ENCODE measurements at places on chromosomes 6 and 20.

- no peak for DNase-seq
These were observed 223.0 kb upstream of the SYNCRIP start for GRCh38 chr6:85865420-85866369.

GRCh38 chr6:149138699-149139294, 178.7 kb upstream of the TAB2 start:
- no peak for DNase-seq

DNA sequence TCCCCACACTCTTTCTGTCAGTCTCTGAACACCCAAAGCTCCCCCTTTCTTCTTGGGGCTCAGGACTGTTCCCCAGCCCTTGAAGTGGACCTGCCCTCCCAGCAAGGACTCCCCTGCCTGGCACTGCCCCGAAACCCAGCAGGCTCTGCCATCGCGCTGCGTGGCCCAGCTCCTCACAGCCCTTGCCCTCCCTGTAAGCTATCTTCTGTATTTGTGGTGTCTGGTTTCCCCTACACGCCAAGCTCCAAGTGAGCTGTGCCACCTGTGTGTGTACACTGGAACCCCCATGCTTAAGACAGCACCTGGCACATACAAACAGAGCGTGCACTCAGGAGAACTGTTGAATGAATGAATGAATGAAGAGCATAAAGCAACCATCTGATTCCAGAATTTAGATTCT, 57.7 kb downstream of the TMEM242 start:
- DNase-seq, result no peak

DNA sequence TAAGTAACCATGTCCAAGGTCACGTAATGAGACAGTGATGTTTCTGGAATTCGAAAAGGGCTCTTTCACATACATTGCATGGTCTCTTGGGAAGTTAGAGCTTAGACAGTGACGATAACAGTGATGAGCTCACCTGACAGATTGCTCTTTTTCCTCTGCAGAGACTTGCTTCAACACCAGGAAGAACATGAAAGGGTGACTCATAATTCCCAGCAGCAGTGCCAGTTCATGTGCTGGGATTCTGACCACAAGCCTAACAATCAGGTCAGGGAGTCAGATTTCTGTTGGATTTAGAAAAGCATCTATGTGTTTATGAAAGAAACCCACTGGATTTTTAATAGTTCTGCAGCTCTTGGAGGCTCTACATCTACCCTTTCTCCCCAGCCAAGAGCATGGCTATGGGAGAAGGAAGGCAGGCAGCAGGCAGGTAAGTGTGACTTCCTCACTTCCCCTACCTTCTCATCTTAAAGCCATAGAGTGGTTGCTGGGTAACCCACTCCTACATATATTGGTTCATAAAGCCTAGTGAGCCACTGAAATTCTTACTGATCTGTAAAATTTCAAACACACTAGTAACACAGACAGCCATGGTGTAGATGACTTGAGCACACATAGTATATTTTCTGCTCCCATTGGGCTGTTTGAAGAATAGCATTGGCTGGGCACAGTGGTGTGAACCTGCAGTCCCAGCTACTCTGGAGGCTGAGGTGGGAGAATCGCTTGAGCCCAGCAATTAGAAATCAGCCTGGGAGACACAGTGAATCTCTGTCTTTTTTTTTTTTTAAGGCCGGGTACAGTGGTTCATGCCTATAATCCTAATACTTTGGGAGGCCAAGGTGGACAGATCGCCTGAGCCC, 44.4 kb upstream of the LOC128125822 start:
- no peak for DNase-seq

GRCh38 chr6:152471456-152472265, 165.5 kb downstream of the SYNE1 start:
- no peak for DNase-seq

GRCh38 chr6:155215906-155216305, 47.9 kb upstream of the CLDN20 start:
- DNase-seq, result no peak

DNA sequence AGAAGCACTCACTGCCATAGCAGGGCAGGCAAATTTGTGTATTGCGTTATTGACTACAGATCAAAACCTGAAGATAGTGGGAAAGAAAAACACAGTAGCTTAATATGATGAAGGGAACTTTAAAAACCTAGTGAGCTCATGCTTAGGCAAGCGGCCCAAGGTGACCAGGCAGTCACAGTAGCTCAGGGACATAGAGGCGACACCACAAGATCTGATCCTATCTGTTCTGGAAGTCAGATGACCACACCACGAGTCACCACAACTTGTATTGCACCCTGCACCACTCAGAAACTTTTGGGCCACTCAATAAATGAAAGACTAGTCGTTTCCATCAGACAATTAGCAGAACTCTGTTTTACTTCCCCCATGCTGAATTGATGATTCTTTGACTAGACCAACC, 4.9 kb downstream of the CLIC5 start:
- DNase-seq, result no peak

DNA sequence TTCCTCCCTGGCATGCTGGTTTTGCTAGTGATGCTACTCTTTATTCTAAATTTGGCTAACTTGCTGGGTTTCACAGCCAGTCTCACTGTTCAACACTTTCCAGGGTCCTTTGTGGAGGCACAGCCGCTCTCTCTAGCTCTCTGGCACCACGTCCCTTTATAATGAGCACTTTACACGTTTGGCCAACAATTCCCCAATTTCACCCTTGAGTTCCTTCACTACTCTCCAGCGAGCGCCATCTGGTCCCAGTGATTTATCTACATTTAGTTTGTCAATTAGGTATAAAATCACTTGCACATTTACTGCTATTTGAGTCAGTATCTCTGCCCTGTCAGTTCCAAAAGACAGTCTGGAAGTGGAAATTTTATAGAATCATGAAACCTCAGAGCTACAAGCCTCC, 241.9 kb upstream of the MOCS1 start:
- DNase-seq, result no peak

DNA sequence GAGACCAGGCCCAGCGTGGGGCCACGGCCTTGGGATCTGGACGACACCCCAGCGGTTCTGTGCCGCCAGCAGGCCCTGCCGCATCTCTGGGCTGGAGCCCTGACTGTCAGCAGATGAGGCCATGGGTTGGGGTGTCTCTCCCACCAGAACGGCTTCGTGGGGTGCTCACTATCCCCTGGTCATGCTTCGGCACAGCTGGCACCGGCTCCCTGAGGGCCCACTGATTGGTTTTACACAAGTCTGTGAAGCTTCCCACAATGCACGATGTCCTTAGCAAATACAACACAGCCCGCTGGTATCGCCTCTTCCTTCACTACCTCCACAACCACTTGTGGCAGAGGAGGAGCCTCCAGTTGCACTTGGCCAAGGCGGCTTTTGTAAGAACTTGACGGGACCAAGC, 94.3 kb downstream of the THBS2 start:
- no peak for DNase-seq

- DNase-seq, result no peak
These were observed 22.6 kb upstream of the ULBP3 start for GRCh38 chr6:150091476-150091875.

GRCh38 chr6:52227495-52227894, 16.8 kb downstream of the IL17F start:
- DNase-seq, result no peak

- no peak for DNase-seq
These were observed 32.5 kb downstream of the PLCG1 start for GRCh38 chr20:41169791-41170351.

- no peak for DNase-seq
These were observed 5.2 kb upstream of the BTN3A2 start for GRCh38 chr6:26359765-26360164.

- DNase-seq, result no peak
These were observed 161.4 kb downstream of the TBC1D7 start for GRCh38 chr6:13166916-13167315.

- DNase-seq, result peak; percentile 23
These were observed 95.5 kb downstream of the GJA10 start for GRCh38 chr6:89989742-89990141.

DNA sequence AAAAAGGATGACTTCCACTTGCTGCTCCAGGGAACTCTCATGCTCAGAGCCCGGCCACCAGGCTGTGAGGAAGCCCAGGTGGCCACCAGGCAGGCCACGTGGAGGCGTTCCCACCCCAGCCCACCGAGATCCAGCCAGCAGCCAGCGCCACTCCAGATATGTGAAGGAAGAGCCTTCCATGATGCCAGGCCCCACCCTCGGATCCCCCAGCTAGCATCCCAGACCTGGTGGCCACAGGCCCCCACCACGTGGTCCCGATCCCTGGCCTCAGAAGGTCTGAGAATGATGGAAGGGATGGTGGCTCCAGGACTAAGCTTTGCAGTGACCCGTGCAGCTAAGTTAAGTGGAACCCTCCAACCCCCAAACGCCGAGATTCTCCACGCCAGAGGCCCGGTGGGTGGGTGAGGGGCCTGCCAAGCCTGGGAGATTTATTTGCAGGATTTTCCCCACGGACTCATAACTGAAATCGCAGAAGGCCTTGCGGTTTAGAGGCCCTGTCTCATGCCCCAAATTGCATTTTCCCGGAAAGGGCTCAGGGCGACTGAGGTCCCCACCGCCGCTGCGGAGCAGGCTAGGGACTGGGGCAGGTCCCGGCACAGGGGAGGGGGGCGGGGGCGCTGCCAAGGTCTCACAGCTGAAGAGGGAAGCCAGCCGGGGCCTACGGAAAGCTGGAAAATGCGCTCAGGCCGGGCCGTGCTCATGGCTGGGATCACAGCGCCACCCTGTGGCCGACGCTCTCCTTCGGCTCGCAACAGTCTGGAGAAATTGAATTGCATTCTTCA, 31.1 kb upstream of the CST7 start:
- DNase-seq, result peak; percentile 55

GRCh38 chr6:38482466-38482865, 157.3 kb downstream of the BTBD9 start:
- DNase-seq, result no peak

DNA sequence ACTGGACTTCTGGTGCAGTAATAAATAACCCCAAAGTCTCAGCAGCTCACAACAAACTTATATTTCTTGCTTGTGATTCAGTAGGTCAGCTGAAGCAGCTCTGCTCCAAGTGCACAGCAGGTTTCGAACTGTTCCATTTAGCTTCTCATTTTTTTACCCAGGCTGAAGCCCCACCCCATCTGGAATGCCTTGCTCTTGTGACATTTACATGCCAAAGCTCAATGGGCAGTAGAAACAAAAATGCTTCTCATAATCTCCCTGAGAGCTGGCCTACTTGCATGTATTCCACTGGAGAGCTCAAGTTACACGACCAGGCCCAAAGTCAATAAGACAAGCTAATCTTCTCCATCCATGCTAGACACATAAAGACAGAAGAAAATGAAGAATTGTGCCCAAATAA, 165.2 kb downstream of the HAO1 start:
- DNase-seq, result no peak

DNA sequence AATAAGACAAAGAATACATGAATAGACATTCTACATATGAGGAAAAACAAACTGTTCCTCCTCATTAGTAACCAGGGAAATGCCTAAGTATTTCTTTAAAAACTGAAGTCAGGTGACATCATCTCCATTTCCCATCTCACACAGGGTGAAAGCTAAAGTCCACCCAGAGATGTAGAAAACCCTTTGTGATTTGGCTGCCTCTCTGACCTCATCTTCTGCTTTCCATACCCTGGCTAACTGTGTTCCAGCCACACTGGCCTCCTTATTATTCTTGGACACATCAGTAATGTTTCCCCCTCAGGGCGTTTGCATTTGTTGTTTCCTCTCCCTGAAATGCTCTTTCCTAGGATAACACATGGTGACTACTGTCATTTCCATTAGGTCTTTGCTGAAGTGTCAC, 40.4 kb downstream of the ESF1 start:
- DNase-seq, result peak; percentile 13

DNA sequence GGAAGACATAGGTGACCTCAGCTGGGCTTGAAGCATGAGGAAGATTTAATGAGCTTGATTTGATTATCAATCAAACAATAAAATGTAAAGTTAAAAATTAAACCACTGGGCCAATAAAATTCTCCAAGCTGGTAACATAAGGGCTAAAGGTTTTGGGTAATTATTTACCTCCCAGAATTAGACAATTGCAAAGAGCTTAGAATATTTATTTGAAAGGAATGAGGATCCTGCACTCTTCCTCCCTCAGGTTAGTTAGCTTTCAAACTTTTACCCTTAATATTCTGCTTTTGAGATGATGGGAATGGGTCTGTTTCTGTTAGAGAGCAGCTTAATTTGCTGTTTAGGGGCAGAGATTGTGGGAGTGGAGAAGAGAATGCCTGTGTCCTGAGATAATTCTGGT, at the start of gene SLC17A4:
TSS of gene SLC17A4 (plus strand) at position 208 of the 400 bp plus-strand sequence. CDS start 7,221 bp downstream, outside the sequence.
- no peak for DNase-seq

- DNase-seq, result no peak
These were observed 128.0 kb downstream of the TENT5A start for GRCh38 chr6:81624453-81624852.

DNA sequence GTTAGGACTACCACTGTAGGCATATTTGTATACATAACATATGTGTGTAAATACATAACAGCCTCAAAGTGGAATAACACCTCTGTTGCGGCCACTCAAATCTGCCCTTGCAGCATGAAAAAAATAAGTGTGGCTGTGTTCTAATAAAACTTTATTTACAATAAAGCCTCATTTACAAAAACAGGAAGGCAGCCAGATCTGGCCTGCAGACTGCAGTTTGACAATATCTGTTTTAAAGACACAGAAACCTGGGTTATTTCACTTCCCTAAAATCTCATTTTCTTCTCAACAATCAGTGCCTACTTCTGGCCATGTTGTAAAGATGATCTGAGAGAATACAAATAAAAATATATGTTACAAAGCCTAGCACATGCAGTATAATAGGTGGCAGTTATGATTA, 53.9 kb upstream of the SCML4 start:
- peak; percentile 43 for DNase-seq

DNA sequence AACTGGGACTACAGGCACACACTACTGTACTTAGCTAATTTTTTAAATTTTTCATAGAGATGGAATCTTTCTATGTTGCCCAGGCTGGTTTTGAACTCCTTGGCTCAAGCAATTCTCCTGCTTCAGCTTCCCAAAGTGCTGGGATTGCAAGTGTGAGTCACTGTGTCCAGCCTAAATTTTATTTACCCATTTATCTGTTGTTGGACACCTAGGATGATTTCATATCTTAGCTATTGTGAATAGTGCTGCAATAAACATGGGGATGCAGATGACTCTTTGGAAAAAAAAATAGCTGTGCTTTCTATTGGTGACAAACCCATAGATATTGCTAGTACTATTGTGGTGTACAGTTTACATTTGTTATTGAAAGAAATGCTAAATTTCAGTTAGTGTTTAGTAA, 19.6 kb upstream of the SYNCRIP start:
- DNase-seq, result no peak

DNA sequence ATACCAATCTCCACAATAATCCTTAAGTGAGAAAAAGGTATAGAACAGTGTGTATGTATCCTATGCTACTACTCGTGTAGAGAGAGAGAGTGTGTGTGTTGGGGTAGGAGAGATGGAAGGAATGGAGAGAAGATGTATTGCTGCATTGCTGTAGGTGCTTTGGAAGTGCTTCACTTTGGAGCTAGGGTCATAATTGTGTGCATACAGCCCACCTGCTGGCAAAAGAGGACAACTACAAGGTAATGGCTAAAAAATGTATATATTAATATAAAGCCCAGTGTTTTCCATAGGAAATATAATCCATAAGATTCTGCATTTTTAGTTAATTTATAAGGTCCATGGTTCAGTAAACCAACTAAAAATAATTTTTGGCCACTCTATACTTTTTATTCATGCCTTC, 36.1 kb downstream of the SERAC1 start:
- DNase-seq, result peak; percentile 15

- no peak for DNase-seq
These were observed 233.6 kb upstream of the ASCC3 start for GRCh38 chr6:101114703-101115102.

Measured in inflammatory macrophage treated with lipopolysaccharide for 4 hours (primary cell).